ENCODE measurements at places on chromosomes 12 and 14.

- no peak for DNase-seq
Measured at GRCh38 chr12:104306943-104307654, 3.6 kb downstream of the EID3 start.

- DNase-seq: peak; percentile 51
Measured at GRCh38 chr12:116539905-116540482, 19.2 kb upstream of the MAP1LC3B2 start.

- no peak for DNase-seq
Measured at GRCh38 chr14:52850451-52850909, 59.1 kb upstream of the GNPNAT1 start.

GRCh38 chr12:45615268-45615667 is 114.2 kb upstream of the ARID2 start:
- peak; percentile 21 for DNase-seq

- no peak for DNase-seq
Measured at GRCh38 chr12:53999559-54000115, 324 bp upstream of the HOXC9 start.

- no peak for DNase-seq
Measured at GRCh38 chr14:75770635-75771034, 109.6 kb downstream of the TTLL5 start.

DNA sequence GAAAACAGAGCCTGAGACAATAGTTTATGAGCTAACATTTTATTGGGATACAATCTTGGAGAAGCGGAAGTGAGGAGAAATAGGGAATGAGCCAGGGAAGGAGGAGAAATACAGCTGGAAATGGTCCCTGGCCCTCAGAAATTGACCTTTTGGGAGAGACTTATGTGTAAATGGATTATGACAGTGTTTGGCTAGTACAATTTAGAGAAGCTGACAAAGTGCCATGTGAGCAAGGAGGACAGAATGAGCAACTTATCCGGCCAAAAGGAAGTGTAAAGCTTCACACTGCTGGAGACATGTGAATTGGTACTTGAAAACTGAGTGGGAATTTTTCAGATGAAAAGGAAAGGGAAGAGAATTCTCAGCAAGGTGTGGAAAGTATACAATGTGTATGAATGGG is 2.9 kb downstream of the GLIPR1 start:
- no peak for DNase-seq

DNA sequence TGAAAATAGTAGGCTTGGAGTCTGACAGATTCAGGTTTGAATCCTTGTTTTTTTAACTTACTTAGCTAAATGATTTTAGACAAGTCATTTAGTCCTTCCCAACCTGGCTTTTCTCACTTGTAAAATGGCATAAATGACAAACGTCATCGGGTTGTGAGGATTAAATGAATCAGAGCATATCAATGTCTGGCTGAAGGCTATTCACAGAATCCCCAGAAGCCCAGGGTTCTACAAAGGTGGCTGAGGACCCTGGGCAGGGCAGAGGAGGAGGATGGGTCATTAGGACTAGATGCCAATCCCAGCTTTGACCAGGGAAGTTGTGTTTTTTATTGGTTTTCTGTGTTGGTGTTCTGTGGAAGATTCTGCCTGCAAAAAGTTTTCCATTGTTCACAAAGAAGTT is 7.6 kb upstream of the PTPRB start:
- DNase-seq: no peak

DNA sequence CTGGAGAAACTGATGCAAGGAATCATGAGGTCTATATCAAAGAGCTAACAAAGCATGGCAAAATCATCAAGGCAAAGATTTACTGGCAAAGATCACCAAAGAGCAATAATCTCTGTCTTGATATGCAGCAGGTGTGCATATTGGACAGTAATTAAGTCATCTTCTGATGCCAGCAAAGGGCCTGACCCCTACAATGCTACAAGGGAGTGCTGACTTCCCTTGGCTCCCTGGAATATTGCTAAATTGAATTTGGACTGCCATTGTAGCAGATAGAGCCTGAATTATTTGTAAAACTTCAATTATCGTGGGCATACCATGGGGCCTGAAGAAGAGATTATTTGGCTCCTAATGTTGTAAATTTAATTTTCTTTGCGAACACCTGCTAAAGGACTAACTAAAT is 307.9 kb upstream of the SYT1 start:
- DNase-seq: no peak

DNA sequence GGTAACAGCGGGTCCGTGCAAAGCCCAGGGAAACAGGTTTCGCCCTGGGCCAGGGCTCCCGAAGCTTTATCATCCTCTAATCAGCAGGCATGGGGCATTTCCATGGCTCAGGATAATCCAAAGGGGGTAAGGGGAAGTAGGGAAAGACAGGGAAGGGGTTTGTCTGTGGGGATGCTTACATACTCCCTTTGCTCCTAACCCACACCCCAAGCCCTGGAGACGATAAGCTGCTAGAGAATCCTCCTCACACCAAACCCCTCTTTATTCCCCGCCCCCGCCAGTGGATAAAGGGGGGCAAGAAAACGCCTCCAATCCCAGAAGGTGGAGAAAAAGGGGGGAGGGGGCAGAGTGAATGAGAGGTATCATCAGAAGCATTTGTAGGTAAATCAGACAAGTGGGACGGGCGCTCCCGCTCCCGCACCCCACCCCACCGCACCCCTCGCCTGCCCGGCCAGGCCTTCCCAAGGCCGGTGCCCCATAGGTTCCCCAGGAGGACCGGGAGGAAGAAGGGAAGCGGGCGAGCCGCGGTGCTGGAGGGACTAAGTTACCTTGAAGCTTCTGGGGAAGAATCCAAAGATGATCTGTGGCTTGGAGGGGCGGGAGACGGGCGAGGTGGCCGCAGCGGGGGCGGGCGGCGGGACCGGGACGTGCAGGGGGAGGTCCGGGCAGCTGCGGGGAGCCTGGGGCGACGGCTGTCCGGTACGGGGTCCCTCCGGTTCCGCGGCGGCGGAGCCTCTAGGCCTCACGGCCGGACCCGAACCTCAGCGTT is 762 bp downstream of the PPP2R5E start:
- no peak for DNase-seq

DNA sequence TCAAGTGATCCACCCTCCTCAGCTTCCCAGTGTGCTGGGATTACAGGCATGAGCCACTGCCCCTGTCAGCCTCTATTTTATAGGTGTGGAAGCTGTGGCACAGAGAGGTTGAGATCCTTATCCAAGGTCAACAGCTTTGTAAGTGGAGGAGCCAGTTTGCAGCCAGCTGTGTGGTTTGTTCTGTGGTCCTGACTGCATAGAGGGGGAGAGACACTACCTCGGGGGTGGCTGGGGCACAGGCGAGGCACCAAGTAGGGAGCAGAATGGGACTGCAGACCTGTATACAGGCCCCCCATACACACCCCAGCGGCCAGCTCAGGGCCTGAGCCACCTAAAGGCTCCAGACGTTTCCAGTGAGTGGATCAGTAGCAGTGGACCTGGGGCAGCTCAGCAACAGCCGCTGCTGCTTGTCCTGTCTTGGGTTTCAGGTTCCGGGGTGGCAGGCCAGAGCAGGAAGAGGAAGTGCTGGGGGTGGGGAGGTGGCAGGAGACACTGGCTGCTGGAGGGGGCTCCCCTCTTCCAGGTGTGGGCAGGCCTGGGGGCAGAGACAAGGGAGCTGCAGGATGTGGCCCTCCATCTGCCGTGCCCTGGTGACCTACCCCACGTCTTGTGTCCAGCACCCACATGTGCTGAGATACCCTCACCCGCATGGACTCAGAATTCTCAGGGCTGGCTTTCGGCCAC is 11.0 kb downstream of the ORAI1 start:
- no peak for DNase-seq

GRCh38 chr12:77163074-77164038 is 98.0 kb upstream of the E2F7 start:
- DNase-seq: no peak

GRCh38 chr12:52423661-52424500 is 10.3 kb downstream of the KRT75 start:
- peak; percentile 61 for DNase-seq

DNA sequence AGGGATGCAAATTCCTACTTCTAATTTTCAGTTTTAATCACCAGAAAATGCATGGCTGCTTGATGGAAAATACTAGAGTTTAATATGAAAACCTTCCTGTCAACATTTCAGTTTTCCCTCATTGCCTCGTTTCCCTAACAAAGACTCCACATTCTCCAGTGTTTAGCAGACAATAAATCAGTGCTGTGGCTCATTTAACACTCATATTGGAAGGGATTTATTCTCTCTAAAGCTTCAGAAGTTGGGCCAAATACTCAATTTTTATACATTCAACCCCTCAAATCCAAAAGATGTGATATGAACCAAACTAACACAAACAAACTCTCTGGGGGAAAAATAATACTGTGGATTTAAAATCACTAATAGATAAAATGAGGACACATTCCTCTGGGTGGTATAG is 482.5 kb downstream of the FLRT2 start:
- no peak for DNase-seq

GRCh38 chr12:108822497-108823205 is 34.7 kb downstream of the SSH1 start:
- no peak for DNase-seq

GRCh38 chr12:80846952-80847351 is 90.8 kb downstream of the LIN7A start:
- DNase-seq: peak; percentile 50

DNA sequence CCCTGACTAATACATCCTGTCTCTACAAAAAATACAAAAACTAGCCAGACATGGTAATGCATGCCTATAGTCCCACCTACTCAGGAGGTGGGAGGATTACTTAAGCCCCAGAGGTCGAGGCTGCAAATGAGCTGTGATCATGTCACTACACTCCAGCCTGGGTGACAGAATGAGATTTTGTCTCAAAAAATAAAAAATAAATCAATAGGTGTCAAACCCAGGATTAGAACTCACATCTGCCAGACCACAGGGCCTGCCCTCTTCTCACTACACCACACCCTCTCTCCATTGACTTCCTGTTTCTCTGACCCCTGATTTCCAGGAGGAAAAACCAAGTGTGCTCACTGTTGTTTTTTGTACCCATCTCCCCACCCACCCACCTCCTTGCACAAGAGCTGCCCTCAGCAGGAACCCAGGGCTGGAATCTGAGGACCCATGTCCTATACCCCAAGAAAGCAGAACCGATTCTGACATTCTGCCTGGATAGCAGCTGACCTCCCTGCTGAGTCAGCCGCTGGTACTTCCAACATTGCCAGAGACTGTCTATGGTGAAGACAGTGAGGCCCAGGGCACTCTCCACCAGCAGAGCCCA is 6.2 kb downstream of the CMKLR1 start:
- DNase-seq: no peak

DNA sequence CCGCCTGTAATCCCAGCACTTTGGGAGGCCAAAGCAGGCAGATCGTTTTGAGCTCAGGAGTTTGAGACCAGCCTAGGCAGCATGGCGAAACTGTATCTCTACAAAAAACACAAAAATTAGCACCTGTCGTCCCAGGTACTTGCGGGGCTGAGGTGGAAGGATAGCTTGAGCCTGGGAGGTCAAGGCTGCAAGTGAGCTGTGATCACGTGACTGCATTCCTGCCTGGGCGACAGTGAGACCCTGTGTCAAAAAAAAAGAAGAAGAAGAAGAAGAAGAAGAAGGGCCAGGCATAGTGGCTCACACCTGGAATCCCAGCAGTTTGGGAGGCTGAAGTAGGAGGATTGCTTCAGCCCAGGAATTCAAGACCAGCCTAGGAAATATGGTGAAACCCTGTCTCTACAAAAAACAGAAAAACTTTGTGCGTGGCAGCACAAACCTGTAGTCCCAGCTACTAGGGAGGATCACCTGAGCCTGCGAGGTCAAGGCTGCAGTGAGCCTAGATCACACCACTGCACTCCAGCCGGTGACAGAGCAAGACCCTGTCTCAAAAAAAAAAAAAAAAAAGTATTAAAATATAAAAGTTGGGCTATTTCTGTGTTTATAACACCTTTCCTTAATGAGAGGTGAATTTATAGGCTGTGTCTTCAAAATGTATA is 15.5 kb downstream of the RXYLT1 start:
- DNase-seq: no peak

GRCh38 chr14:26191671-26192070 is 406.2 kb downstream of the NOVA1 start:
- DNase-seq: no peak

DNA sequence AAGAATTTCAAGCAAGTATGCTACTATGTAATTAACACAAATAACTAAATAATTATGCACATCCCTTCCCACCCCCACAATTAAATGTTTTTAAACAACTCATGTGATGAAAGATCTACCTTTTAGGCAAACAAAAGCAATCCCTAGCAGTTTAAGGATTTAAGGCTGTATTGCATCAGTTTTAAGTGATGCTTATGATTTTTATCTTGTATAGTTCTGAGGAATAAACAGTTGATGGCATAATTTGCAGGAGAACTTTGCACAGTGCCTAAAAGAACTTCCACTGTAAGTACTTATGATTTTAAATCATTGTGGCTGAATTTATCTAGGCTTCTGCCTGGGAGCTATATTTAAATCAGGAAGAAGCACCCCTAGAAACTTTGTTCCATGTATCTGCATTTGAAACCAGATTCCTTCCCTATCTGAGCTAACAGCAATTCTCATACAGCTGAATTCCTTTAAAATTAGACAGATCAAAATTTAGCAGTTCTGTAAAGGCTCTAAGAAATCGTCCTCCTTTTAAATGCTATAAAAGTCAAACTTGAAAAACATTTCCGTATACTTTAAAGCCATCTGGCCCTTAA is 388.6 kb downstream of the BCAT1 start:
- DNase-seq: no peak

DNA sequence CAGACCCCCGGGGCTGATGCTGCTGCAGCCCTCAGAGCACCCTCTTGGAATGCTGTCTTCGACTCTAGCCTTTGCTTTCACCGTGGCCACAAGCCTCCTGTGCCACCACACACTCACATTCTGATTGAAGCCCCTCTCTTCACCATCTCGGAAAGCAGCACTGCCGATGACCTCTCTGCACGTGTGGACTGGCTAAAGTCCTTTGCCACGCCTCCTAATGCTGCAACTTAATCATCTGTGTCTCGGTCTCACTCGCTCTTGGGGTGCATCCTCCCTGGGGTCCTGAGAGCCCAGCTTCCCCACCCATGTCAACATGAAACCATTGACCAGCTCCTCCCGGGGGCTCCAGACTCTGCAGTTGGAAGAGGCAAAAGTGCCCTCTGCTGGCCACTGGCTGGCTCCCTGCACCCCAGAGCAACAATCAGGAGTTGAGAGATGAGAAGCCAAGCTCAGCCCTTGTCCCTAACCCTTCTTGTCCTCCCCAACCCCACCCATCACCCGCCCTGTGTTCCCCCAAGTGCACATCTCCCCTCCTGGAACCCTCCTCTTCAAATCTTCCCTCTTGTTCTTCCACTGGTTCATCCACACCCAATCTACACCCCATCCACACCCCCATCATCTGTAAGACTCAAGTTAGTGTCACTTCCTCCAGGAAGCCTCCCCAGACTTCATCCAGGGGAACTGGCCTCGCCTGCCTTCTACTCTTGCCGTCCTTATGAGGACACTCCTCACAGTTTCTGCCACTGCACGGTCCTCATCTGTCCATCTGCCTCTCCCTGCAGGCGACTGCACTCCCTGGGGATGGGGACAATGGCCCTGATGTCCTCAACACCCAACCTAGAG is 23.6 kb upstream of the FAM181A start:
- no peak for DNase-seq

DNA sequence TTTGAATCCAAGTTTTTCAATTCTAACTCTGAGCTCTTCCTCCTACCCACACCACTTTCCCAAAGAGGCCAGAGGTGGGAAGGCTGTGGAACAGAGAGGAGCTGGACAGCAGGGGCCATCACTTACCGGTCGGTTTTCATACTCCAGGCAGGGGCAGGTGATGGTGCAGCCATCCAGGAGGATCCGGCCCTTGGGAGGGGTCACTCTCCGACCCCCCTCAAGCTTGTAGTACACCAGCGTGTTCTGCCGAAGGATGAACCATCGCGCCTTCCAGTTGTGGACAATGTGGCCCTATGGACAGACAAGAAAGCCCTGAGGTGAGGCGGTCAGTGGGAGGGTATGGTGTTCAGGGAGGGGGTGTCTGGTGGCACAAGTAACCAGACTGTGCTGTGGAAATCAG is 14.4 kb downstream of the PLEK2 start:
- no peak for DNase-seq

Data from NCI-H2107 (cell line).